ENCODE measurements at places on chromosomes 4 and X.

DNA sequence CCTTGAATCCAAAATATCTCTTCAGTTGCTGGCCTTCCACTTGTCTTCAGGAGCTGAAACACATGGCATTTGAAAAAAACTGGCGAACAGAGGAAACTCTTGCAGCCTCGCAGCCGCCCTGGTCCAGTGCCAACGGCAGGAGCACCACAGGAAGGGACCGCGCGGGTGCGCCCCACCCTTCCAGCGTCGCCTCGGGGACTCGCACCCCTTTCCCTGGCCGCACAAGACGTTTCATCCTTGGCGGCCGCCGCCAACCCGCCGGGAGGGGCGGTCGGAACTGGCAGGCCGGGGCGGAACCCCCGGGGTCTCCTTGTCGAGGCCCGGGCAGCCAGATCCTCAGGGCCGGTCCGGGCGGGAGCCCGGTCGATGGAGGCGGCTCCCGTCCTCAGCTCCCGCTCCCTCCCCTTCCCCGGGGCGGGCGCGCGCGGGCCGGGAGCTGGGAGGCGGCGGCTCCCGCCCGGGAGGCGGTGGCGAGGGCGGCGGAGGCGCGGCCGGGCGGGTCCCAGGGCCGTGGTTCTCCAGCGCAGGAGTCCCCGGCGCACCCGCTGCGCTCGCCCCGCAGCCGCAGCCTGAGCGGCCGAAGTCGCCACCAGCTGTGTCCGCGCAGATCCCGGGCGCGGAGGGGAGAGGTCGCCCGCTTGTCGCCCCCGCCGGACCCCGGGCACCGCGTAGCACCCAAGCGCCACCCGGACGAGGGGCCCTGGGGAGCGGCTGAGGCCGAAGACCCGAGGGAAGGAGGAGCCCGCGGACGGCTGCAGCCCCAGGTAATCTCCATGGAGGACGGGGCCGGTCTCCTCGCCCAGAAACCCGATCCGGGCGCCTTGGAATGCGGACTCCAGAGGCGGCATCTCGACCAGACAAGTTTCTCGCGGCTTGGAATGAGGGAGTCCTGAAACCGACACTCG, 886 bp upstream of the NDST3 start:
- peak; percentile 37 for DNase-seq

GRCh38 chr4:8200302-8200975, 1.3 kb downstream of the SH3TC1 start:
- peak; percentile 75 for DNase-seq

DNA sequence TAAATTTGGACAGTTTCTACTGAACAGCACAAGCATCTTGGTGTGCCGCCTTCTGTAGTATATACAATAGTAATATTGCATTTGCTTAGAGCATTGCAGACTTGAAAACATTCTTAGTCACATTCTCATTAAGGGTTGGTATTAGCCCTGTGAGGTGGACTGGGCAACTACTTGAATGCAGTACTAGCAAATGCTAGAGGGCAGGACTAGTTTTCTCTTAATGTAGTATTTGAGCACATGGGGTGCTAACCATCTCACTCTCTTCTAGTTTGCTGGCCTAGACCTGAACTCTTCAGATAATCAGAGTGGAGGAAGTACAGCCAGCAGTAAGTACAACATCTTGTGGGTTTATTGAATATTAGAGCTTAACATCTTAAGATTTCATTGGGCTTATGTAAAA, 3.2 kb downstream of the DDX3X start:
- no peak for DNase-seq

- peak; percentile 26 for DNase-seq
Observed at GRCh38 chr4:65943076-65943475, 272.8 kb upstream of the EPHA5 start.

DNA sequence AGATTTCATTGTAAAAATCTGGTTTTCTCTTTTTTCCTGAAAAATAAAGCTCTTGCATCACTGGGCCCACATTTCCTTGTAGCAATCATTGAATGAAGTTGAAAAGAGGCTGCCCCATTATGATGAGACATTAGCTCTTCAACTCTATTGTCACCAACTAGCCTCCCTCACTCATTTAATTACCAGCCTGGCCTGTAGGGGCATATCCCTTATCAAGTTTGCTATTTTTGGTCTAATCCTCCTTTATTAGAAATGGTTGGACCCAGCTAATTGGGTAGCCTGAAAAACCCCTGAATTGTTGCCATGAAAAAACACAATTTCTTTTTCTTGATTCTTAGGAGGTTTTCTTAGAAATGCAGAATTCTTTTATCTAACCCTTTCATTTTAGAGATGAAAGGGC, 164.6 kb upstream of the CASK start:
- no peak for DNase-seq

- no peak for DNase-seq
Observed at GRCh38 chrX:46044486-46044885, 500.7 kb downstream of the ZNF674 start.

DNA sequence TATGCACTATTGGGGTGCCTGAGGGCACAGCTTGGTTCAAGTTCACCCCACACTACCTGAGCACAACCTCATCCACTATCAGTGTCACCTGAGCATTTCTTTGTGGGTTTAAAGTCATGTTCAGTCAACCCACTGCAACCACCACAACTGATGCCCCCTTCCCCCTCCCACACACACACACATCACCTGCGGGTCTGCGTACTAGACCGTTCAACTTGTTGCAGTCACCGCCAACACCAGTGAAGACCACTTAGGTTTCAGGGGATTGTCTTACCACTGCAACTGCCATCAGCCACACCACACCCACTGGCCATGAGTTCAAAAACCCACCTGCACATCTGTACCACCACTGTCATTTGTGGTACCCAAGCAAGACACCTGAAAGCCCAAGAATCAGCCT, 355.0 kb downstream of the SH3BGRL start:
- DNase-seq: no peak

- DNase-seq: no peak
Observed at GRCh38 chrX:30568136-30568535, 9.4 kb downstream of the TASL start.

GRCh38 chr4:24764345-24764744, 31.0 kb upstream of the SOD3 start:
- DNase-seq: no peak

DNA sequence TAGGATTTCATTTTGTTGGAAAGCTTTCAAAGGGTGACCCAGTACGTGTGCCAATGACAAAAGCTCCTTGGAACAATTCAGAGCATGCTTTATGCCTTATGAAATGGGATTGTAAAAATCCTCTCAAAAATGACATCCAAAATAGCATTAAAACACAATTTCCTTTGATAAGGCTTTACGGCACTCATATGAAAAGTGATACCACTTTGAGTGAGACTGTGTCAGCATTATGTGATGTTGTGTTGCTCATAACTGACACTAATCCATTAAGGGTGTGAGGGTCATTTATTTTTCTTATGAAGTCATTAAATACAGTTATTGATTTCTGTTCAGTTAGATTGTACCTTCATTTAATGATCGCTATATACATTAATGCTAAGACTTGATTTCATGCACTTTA, 250.2 kb downstream of the TENM3 start:
- no peak for DNase-seq

DNA sequence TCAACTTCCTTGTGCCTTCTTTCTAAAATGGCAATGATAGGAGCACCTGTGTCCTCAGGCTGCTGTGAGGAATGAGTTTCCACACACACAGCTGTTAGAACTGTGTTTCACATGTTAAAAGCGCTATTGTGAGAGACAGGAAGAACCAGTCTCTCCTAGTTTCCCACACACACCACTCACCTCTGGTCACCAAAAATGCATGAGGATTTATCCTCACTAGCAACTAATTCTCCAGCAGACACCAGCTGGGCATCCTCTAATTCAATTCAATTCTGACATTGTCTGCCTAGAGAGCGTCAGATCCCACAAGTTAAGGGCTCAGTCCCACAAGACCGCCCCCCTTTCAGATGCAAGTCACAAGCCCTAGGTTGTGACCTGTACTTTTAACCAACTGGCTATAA, 29.0 kb upstream of the SLC2A9 start:
- no peak for DNase-seq

- peak; percentile 70 for DNase-seq
Observed at GRCh38 chr4:68368691-68369131, 18.8 kb upstream of the YTHDC1 start.

GRCh38 chrX:112636288-112636687, 43.5 kb downstream of the LHFPL1 start:
- DNase-seq: no peak

GRCh38 chr4:155011163-155011780, 197.2 kb upstream of the NPY2R start:
- DNase-seq: no peak

DNA sequence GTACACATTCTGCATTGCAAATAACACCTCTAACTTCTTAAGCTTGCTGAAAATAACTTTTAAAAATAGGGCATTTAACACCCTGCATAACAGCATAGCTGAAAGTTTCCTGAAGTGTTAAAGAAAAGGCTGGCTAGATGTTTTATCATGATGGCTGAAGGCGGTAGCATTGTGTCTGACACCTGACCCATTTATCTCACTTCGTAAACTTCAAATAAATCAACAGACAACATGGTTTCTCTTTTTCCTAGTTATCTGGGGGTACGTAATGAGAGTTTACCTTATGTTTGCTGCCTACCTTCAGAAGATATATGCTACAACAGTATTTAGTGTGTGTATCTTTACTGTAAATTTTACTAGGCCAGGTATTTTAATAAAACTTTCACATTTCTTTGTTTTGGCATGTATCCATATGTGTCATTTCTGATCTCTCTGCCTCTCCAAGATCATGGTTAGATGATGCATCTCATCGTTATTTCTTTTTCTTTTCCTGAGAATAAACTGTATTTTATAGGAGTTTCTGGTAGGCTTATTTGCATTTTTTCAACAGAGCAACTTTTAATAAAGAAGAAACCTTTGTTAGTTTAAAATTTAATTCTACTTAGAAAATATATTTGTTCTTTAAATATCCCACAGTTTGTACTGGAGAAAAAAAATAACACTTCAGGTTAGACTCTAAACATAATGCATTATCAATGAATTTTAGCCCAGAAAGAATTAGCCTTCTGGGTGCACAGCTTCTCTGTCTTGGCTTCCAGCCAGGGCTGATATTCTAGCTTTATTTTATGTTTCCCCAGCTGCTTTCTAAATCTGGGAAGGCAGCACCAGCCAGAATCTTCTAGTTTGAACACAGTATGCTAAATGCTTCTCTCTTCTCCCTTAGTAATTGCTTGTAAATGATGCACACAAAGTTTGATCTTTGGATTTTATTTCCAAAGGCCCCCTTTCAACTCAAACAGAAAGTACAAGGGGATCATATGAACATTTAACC, 2.9 kb downstream of the NDST4 start:
- DNase-seq: no peak

GRCh38 chr4:173093361-173093760, 75.2 kb upstream of the GALNT7 start:
- DNase-seq: no peak

DNA sequence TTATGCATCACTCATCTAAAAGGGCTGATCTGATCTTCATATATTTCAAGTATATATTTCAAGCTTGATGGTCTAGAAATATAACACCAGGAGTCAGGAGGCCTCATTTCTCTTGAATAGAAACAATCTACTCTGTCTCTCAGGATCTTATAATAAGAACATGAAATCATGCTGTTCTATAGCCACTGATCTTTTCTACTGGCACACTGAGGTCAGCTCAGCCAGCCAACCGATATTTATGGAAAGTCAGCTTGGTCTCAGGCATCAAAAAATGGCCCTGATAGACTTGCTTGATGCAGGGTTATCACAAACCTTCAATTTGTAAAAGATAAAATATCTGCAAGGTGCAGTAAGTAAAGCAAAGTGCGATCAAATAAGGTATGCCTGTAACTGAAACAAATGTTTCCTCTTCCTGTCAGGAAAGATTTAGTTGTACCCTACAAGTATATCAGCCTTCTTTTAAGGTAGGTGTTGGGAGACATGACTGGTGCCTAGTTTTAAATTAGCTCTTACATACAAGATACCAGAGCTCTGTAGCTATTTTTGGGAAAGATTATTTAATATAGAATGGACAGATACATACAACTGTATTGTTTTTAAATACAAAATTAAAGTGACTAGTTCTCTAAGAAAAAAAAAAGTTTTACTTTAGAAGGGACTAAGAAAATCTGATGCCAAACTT, 63.4 kb downstream of the BMP3 start:
- DNase-seq: no peak

GRCh38 chrX:109440475-109440874, 41.4 kb downstream of the GUCY2F start:
- no peak for DNase-seq

- DNase-seq: no peak
Observed at GRCh38 chr4:118842055-118842454, 6.1 kb upstream of the SEC24D start.

Measured in RWPE1 (cell line).